ENCODE measurements at places on chromosomes 6 and 20.
A peak's percentile ranks its signal among the peaks of the same experiment; 100 is the strongest.

DNA sequence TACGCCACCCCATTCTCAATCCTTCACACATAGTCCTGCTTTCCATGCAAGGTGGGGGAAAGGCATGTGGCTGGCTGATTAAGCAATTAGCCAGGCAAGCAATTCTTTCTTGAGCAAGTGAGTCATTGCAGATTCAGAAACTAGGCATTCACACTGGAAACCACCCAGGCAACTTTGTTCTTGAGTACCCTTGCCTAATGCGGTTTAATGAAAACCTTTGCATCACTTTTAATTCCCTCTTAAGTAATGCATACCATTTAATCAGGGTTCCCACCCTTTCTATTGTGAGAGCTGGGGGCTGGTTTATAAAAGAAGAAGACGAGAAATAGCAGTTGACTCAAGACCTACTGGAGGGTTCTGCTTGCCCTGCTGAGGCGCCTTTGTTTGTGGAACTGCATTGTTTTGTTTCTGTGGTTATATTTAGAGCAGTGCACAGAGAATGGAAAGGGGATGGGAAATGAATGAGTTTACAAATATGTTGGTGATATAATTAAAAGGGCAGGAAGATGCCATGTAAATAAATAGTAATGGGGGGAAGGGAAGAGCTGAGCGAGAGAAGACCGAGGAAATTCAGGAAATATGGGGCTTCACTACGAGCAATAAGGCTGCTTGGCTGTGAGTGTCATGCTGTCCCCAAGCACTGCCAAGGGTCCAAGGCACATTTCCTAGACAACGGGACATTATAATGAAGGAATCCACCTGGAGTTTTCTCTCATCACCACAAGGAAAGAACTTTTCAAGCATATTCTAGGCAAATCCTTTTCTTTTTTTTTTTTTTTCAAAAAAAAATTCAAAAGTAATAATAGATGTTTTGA is 48.8 kb upstream of the TSHZ2 start:
- DNase-seq = no peak

DNA sequence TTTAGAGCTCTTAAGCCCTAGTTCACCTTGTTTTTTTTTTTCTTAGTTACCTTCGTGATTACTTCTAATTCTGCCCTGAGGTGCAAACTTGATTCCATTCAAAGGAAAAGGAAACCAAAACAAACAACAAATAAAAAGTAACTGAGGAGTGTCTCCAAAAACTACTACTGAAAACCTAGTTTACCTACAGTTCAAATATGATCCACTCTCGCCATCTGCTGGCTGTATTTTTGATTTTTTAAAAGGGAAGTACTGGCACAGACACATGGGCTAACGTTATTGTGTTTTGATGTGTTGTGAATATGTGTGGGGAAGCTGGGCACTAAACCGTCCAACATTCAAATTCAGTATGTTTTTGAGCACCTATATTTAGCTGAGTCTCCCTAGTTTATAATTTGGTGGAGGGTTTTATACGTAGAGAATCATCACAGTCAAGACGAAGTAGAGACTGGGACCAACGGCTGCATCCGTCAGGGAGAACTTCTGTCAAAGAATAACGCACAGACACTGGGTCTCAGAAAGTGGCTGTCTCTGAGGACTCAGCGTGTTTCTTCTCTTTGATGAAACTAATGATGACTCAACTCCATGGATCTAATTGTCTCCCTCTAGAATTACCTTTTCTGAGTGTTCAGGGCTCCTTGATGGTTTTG is 373.5 kb upstream of the BTBD3 start:
- no peak for DNase-seq

DNA sequence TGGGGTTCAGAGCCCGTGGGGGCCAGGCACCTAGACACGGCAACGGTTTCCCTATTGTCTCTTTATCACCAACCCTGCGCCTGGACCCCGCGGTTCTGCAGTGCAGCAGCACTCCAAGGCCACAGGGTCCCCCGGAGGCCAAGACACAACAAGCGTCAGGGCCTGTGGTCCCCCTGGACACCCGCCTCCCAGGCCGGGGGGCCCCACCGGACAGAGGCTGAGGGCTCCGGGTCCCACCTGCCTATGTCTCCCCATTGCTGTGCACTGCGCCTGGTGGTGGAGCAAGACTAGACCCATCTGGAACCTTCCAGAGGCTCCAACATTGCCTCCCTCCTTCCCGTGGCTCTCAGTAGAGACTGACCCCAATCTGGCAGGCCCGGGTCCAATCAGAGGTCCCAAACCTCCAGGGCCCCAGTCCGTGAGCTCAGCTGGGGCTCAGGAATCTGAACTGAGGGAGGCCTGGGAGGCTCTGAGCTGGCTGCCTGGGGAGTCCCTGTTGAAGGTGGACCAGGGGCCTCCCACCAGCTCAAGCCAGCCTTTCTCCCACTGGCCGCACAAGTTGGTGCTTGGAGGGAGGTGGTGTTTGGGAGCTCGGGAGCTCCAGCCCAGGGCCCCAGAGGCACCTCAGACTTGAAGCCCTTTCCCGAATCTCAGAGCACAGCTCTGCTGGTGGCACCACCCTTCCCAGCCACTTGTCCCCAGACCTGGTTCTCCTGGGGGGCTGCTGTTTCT is 8.8 kb downstream of the GATA5 start:
- DNase-seq = no peak

GRCh38 chr6:12716298-12716916 is at the start of gene PHACTR1:
Gene PHACTR1, plus strand, starts transcription at chr6:12716767.
- DNase-seq = no peak

DNA sequence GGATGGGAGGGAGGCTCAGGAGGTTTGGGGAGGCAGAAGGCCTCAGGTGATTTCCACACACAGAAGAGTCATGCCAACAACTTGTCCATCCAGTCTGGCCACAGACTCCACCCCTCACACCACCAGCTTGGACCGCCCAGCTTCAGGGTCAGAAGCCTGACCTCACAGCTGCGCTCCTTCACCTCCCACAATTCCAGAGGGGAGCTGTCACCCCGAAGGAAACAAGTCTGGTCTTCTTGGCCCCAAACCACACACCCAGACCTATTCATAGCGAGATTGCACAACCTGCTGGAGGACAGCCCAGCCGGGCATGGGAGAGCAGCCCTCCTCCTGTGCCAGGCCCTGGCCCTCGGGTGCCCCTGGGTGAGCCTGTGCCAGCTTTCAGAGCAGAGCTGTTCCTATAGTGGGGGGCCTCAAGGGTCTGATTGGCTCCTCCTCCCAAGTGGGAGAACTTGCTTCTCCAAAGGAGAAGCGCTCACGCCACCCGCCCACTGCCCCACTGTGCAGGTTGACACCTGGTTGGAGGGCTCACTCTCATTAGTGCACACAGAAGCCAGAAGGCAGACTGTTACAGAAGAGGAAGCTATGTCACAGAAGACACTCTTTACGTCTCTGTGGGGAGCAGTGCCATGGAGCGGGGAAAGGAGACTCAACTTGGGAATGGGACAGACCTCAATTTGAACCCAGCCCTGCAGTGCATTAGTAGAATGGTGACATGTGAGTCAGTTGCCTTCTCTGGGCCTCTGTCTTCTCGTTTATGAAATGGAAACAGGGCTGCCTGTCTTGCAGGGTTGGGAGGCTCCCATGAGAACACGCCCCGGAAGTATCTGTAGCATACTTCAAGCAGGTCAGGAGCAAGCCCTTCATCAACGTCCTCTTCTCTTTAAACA is 128.8 kb downstream of the FOXO3 start:
- no peak for DNase-seq

- no peak for DNase-seq
These were observed 1.7 kb upstream of the WFDC2 start for GRCh38 chr20:45467861-45468260.

- DNase-seq = no peak
These were observed 46.6 kb downstream of the CDH22 start for GRCh38 chr20:46261456-46262253.

DNA sequence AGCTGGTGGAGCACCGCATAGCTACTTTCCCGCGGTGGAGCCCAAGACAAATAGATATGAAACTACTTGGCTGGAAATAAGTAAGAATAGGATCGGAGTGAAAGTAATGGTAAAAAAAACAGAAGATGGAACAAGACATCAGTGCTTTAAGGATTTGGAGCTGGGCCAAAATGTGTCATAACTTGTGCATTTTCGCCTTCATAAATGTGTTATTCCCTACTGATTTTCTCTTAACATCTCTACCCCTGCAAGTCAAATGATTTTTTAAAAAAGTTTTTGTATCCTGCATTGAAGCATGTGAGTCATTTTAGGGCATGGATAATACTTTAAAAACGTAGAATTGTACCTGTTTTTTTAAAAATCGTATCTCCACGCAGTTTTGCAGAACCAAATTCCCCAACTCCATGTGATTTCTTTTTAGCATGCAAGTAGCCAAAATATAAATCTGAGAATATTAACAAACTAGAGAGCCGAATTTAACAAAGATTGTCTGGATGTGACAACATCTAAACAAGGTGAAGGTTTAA is 882 bp upstream of the FAM184A start:
- no peak for DNase-seq

GRCh38 chr6:158868890-158869825 is 50.0 kb upstream of the EZR start:
- DNase-seq = peak; percentile 97

GRCh38 chr6:158760618-158761250 is 58.4 kb downstream of the EZR start:
- no peak for DNase-seq

DNA sequence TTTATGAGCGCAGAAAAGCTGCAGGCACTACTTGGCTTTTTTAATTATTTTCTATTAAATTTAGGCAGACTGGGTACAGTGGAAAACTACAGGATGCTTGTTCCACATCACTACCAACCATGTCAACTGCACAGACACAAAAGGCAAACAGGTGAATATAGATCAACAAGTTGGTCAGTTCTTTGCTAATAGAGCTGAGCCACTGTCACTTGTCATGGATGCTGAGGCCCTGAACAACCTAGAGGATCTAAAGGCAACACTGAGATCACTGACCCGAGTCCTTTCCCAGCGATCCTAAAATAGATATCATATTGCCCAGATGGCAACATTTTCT is 34.5 kb upstream of the FAM83C start:
- no peak for DNase-seq

- no peak for DNase-seq
These were observed 16.8 kb downstream of the TMEM244 start for GRCh38 chr6:129844118-129844891.

- DNase-seq = no peak
These were observed 347.9 kb upstream of the TSHZ2 start for GRCh38 chr20:52624281-52624680.

DNA sequence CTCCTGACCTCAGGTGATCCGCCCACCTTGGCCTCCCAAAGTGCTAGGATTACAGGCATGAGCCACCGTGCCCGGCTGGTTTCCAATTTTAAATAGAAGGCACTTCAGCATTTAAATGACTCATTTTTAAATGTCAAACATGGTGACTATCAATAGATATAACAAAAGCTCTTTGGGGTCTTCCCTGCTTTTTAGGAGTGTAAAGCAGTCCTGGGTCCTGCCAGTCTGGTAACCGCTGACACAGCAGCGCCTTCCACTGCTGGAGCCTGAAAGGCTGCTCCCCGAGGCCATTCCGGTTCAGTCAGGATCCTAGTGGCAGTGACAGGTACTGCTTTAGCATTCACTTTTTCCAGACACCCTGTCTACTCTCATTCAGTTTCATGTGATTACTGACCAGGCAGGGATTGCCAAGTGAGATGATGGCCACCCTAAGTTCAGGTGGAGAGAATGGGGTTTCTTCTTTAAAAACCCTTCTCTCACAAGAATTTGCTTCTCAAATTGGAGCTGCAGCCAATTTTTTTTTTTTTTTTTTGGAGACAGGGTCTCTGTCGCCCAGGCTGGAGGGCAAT is 5.1 kb downstream of the DIDO1 start:
- DNase-seq = peak; percentile 50

GRCh38 chr6:125129354-125129753 is 24.2 kb upstream of the TPD52L1 start:
- DNase-seq = no peak

GRCh38 chr6:97842521-97842920 is 559.5 kb upstream of the MMS22L start:
- no peak for DNase-seq

GRCh38 chr6:90271831-90272230 is 24.8 kb downstream of the BACH2 start:
- peak; percentile 51 for DNase-seq

DNA sequence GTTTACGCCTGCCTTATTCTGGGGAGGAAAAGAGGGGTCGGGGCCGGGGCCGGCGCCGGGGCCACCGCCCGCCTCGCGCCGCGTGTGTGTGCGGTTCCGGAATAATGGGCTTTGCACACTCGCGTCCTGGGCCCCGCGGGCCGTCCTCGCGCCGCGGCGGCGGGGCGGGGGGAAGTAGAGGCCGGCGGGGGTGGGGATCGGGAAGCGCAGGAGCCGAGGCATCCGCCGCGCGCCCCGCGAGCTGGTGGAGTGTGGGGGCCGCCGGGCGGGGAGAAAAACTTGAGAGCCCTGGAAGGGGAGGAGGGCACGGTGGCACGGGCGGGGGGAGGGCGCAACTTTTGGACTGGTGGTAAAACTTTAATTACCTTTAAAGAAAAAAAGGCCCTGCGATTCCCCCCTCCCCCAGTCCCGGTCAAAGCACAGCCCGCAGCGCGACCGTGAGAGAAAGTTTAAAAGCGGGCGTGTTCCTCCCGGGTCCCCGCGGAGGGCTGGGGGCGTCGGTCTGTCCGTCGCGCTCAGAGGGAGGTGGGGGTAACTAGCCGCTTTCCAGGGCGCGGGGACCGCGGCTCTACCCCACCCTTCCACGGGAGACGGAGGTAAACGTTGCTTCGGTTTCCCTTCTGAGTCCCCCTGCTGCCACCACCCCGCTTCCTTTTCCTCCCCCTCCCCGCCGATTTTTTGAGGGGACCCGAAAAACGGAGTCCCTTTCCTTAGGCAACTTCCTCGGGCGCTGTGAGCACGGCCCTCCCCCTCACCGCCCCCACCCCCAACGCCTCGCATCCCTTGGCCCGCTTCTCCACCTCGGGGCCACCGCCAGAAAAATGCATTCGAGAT is 1.9 kb downstream of the L3MBTL3 start:
- peak; percentile 60 for DNase-seq

- DNase-seq = no peak
These were observed 437.6 kb downstream of the MAFB start for GRCh38 chr20:40251284-40251932.
